ENCODE measurements at places on chromosomes 7 and 10.

GRCh38 chr7:81846398-81846797, 76.6 kb upstream of the HGF start:
- DNase-seq = peak; percentile 22

- DNase-seq = no peak
These were observed 35.8 kb downstream of the RASGEF1A start for GRCh38 chr10:43230909-43231522.

GRCh38 chr10:132790934-132791829, 5.2 kb upstream of the NKX6-2 start:
- no peak for DNase-seq

DNA sequence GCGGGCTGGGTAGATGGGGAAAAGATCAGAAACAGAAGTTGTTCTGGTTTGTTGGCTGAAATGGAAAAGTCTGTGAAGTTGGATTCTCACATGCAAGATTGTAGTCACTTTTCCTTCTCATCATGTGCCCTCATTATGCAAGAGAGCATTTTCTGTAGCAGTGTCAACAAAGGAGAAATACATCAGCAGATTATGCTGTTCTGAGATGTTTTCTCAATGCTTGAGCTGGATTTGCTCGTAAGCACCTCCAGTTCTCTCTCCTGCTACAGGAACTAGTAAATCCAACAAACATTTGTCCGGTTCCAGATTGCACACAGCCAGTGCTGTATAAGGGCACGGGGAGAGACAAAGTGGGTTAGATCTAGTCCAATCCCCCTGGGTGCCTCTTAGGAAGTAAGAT, 90.0 kb downstream of the GATA3 start:
- DNase-seq = no peak

GRCh38 chr10:27145937-27146336, 8.2 kb downstream of the YME1L1 start:
- DNase-seq = no peak

DNA sequence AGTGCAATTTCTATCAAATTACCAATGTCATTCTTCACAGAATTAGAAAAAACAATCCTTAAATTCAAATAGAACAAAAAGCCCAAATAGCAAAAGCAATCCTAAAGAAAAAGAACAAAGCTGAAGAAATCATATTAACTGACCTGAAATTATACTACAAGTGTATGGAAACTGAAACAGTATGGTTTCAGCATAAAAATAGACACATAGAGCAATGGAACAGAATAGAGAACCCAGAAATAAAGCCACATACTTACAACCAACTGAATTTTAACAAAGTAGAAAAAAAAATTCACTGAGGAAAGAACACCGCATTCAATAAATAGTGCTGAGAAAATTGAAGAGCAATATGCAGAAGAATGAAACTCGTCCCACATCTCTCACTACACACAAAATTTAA, 142.0 kb upstream of the CHRM2 start:
- DNase-seq = no peak

- peak; percentile 46 for DNase-seq
These were observed 41.5 kb downstream of the PRF1 start for GRCh38 chr10:70561070-70561469.

DNA sequence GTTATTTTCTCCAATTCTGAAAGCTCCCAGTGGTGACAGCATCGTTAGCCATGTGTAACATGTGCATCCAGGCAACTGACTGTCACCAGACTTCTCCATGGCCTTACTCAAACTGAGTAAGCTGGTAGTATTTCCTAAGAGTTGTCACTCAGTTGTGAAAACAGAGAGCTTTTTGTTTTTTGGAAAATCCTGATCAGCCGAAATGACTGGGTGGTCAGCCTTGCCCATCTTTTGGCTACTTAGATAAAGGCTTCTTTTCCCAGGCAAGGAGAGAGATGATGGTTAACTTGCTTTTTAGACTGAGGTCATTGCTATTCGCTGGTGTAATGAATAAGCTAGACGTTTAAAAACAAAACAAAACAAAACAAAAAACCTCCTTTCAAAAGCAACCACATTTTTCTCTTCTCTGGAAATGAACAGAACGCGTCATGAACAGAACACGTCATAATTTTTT, 159.5 kb upstream of the KLF14 start:
- DNase-seq = no peak

- peak; percentile 87 for DNase-seq
These were observed 9.2 kb downstream of the DPCD start for GRCh38 chr10:101597091-101597900.

DNA sequence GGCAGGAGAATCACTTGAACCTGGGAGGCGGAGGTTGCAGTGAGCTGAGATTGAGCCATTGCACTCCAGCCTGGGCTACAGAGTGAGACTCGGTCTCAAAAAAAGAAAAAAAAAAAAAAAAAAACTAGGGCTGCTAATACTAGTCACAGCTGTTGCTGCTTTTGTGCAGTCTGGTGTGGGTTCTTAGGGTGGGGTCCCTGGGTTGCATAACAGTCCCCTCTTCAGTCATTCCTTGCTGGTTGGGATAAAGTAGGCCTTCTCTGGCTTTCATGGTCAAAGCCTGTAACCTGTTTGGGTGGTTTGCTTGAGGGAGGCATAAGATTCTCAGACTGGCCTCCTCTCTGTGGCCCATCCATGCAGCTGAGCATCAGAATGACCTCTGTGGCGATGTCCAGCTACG, 14.1 kb downstream of the SSMEM1 start:
- DNase-seq = no peak

All from NCI-H82 (cell line).